T follicular helper cell (primary cell): ENCODE measurements at places on chromosomes 3 and 15.

DNA sequence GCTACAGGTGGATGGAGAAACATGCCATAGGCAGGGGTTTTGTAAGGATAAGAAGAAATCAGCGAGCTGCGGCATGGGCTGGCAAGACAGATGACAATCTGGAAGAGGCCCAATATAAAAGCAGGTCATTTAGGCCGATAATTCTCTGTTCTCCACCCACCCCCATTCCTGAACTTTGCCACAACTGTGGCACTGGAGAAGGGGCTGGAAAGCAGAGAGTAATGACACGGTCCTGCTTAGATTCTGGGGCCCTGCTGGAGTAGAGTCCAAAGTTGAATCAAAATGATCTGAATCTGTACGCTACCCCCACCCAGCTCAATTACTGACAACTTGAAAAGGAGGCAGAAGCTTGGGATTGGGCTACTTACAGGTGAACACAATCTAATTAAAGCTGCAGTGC lies 18.4 kb upstream of the BUB1B start:
- no peak for DNase-seq

GRCh38 chr3:77158730-77159581 lies 119.1 kb downstream of the ROBO2 start:
- DNase-seq: no peak

DNA sequence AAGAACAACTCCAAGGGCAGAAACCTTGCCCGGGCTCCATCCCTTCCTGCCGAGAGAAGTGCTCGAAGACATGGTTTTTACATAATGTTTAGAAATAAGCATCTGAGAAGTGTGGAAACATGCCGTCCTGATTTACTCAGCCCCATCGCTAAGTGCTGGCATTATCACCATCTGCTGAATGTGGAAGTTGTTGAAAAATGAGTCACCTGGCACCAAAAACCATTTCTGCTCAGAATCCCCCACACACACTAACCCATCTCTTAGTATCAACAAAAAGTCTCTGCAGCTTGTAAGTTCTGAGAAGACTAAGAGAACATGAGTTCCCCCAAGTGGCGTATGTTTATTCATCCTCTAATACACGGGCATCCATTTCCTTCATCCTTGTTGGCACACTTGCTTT lies 51.0 kb upstream of the ARL8B start:
- DNase-seq: no peak

DNA sequence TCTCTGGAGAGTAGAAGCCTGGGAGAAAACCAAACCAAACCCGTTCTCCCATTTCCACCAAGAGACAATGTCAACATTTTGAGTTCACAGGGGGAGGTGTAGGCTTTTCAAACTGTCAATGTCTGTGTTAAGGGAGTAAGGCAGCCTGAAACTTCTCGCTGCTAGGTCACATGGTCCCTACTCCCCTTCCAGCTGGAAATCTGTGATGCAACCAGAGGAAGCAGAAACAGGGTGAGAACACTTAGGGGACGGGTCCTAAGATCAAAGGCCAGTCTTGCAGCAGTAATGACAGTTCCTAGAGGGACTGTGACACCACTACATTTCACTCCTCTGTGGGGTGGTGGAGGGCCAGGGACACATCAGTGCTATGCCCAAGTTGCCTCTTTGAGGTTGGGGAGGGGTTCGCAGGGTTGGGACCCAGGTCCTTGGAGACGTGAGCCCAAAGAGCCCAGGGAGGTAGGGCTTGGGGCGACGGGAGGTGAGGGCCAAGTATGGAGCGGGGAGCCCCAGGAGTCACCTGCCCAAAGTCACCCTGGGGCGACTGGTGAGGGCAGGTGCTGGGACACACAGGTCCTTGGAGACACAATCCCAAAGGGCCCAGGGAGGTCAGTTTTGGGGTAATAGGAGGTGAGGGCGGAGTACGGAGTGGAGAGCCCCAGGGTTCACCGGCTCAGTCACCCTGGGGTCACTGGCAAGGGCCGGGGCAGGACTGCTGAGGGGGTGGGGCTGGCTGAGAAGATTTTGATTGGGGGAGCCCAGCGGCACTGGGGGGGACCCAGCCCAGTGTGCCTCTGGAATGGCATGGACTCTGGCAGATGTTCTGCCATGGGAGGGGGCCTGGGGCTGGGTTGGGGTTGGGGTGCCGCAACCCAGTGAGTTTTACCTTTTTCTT lies 582 bp downstream of the GOLGA6L2 start:
- no peak for DNase-seq

- DNase-seq: no peak
These were observed 567.2 kb upstream of the NECTIN3 start for GRCh38 chr3:110504401-110504800.

GRCh38 chr3:151315136-151315535 lies 1.5 kb downstream of the GPR87 start:
- no peak for DNase-seq

DNA sequence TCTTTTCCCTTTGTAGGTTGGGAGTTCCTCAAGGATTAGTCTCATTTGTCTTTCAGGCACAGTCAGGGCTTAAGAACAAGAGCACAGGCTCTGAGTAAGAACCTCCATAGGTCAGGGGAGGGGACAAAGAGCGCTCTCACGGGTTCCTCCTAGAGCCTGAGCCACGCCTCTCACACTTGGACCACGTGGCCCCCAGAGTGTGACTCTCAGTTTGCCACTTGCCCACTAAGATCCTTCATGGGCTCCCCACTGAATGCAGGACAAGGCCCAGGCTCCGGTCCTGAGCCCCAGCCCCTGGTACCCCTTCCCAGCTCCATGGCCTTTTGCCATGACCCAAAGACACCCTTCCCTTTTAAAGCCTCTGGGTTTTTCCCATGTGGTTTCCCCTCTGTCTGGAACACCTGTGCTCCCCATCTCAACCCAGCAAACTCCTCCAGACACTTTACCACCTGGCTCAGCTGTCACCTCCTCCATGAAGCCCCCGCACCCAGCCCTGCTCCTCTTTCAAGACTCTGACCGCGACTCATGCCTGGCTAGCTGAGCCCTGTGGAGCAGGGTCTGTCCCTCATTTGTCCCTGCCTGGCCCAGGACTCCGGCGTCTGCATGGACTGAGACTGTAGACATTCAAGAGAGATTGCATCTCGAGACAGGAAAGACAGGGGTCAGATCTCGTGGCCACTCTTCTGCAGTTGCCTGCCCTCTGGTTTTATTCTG lies 32.7 kb downstream of the IQSEC1 start:
- no peak for DNase-seq

- no peak for DNase-seq
These were observed 177.6 kb upstream of the BCL6 start for GRCh38 chr3:187922704-187923416.

GRCh38 chr15:94122516-94122915 lies 108.8 kb upstream of the MCTP2 start:
- DNase-seq: no peak

- no peak for DNase-seq
These were observed 1.0 kb downstream of the MAPKAPK3 start for GRCh38 chr3:50617911-50618481.

DNA sequence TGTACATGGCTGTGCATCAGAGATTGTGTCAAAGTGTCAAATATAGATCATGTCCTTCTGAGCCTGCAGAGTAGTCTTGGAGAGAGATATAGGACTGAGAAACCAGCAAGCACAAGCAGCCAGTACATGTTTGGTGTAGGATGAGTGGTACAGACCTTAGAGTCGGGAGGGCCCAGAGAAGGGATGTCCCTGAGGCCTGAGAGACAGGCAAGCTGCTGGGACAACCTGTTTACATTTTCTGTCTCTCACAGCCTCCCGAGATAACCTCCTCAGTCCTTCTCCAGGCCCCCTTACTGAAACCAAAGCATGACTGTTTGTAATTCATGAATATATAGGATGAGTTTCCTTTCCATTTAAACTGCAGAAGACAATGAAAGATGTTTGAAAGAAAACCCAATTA lies 182.4 kb upstream of the STT3B start:
- DNase-seq: no peak
